T-cell (primary cell): ENCODE measurements at places on chromosomes 3 and 15. TPM values are rescaled to one million over a fixed set of nuclear protein-coding genes. Genes with fewer than 3 reads are reported as not detected.

- no peak for DNase-seq
These were observed 12.9 kb downstream of the NLGN1 start for GRCh38 chr3:173410436-173410835.

The BOC gene
- total RNA-seq, result not detected

DNA sequence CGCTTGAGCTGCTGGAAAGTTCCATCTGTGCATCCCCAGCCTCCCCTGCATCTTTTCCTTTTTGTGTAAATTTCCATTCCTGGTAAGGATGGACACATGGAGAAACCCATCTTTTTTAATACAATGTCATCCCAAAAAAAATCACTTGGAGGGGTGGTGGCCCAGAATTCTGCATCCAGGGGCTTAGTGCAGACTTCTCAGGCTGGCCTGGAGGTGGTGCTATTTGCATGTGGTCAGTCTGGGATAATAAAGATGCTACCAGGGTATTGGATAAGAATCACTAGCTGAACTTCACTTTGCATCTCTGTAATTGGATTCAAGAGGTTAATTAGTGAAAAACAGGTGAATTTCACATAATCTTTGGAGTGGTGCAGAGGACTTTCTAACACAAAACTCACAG, 1.8 kb upstream of the ZSCAN2 start:
- DNase-seq, result no peak

The ARHGAP31 gene
- 4.3 TPM for total RNA-seq

The SLC6A20 gene
- total RNA-seq, result 0.23 TPM

DNA sequence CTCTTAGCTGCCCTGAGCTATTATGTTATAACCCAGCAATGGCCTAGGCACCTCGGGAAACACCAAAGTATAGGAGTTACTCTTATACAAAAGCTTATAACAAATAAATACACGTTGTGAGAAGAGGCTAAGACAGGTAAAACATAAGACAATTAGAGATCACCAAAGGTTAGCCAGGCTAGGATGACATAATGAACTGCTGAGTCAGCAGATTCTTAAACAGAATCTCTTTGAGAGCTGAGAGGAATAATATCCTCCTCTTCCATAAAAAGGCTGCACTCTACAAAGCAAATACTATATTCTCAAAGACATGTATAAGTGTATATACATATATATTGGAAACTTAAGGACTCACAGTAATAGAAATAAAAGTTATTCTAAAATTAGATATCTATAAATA, 37.2 kb downstream of the GOLIM4 start:
- DNase-seq, result no peak

GRCh38 chr15:68114356-68114755, 60.2 kb downstream of the PIAS1 start:
- DNase-seq, result no peak

- peak; percentile 54 for DNase-seq
These were observed 547 bp downstream of the NUP210 start for GRCh38 chr3:13419505-13420044.

GRCh38 chr3:17795280-17795679, 52.8 kb upstream of the TBC1D5 start:
- DNase-seq, result no peak

DNA sequence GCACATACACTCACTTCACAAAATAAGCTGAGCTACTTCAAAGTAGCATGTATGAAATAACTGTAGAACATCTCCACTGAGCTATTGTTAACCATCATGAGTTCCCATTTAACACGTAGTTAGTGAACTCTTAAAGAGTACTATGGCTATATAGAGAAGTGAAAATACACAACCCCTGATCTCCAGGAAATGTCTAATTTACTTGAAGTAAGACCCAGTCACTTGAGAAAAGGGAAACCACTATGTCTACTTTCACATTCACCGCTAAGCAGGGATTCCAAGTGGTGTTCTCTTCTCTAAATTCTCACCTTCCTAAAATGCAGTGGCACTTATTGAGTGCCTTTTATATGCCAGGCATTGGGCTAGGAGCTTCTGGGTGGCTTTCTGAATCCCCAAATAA, 35.0 kb upstream of the COLQ start:
- no peak for DNase-seq

- no peak for DNase-seq
These were observed 7.9 kb downstream of the FEM1B start for GRCh38 chr15:68285259-68285980.

DNA sequence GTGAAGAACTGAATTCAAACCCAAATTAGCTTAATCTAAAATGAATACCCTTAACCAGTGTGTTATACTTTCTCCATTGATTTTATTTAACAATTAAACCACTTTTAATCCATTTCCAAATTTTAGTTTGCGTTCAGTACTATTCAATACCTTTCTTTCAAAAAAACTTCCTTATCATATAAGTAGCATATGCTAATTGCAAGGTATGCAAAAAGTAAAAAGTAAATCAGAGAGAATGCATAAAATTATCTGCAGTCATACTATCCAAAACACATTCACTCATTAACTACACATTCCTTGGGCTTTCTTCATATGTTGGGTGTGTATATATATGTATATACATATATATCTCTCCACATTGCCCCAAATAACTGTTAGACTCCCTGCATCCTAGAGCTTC, 208.8 kb downstream of the CADM2 start:
- no peak for DNase-seq
